Thymus (tissue), 14 donors: ENCODE measurements at places on chromosomes 4 and X.

DNA sequence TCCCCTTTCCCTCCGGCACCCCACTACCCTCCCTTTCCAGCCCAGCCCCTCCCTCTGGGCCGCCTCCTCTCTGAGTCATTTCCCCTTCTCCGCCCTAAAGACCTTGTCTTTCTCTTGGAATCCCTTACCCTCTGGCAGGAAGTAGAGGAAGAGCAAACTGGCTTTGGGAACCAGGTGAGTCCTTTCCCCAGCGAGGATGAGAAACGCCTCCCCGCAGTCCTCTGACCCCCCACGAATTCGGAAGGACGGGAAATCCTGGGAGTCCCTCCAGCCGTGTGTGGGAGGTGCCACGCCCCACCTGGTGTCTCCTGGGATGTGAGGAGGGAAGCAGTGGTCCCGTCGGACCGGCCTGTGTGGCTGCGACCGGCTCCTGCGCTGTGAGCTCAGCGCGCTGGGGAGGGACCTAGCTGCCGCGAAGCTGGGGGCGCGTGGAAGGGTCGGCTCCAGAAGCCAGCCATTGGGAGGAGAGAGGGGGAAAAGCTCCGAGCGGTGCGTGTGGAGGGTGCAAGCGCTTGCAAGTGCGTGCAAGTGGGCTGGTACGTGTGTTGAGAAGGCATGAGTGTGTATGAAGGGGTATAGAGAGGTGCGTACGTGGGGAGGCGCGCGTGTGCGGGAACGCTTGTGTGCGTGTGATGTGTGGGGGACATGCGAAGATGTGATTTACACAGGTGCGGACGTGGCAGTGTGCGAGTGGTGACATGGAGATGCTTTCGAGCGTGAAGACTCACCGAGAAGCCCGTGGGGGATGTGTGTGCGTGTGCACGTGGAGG lies 46.3 kb downstream of the TEX13B start:
- no peak for DNase-seq

DNA sequence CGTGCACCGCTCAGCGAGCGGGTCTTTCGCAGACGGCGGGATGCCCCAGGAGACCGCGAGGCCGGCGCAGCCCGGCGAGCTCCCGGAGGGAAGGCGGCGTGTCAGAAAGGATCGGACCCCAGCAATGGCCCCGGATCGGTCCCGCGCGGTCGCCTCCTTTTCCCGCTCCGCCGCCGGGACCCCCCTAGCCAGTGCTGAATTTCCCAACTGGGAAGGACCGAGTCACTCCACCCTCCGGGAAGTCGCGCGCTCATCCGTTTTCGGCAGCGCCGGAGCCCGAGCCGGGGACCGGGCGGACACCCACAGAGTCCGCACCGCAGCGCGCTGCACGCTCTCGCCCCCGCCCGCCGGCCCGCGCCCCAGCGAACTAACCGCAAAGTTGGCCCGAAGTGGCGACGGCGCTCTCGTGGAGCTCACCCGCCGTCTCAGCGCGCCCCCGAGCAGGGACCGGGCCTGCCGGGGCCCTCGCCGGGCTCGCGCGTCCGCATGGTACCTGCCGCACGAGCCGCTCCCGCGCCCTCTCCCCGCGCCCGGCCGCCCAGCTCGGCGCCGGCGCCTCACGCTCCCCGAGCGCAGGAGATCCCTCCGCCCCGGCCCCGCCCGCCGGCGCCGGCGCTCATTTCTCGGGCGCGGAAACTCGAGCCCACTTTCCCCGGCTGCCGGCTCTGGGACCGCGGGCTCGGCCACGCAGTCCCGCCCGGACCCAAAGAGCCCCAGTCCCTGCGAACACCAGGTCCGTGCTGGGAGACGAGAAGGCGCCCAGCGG lies at the start of gene FAT1:
Gene FAT1 (minus strand): TSS at position 565 of the 766 bp plus-strand sequence. CDS start 14,029 bp downstream, outside the sequence.
- DNase-seq = peak; percentile 12

GRCh38 chrX:40966213-40966820 lies 118.9 kb upstream of the USP9X start:
- DNase-seq = no peak

GRCh38 chr4:81512757-81513501 lies 41.2 kb upstream of the RASGEF1B start:
- no peak for DNase-seq

GRCh38 chr4:42747971-42748370 lies 91.1 kb upstream of the ATP8A1 start:
- no peak for DNase-seq

GRCh38 chr4:84878090-84878489 lies 88.4 kb downstream of the WDFY3 start:
- DNase-seq = no peak

DNA sequence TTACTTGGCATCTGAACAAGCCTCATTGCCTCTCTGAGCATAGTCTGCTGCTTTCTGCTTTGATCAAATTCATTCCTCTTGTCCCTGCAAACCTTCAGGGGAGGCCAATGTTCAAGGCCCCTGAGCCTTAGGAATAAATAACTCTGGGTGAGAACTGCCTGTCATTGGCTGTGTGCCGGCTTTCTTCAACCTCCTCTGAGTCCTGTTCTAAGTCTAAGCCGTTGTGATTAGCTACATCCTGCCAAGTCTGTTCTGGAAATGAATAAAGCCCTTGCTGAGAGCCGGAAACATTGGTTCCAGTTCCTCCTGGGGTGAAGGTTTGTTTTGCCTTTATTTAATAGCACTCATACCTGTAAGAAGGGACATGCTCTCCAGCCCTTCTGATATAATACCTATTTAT lies 13.8 kb downstream of the RNF4 start:
- no peak for DNase-seq

- DNase-seq = no peak
These were observed 38.6 kb downstream of the NPY5R start for GRCh38 chr4:163382178-163382869.
